ENCODE measurements at places on chromosomes 3 and 15.

- no peak for DNase-seq
Observed at GRCh38 chr3:38536671-38537070, 40.5 kb downstream of the EXOG start.

DNA sequence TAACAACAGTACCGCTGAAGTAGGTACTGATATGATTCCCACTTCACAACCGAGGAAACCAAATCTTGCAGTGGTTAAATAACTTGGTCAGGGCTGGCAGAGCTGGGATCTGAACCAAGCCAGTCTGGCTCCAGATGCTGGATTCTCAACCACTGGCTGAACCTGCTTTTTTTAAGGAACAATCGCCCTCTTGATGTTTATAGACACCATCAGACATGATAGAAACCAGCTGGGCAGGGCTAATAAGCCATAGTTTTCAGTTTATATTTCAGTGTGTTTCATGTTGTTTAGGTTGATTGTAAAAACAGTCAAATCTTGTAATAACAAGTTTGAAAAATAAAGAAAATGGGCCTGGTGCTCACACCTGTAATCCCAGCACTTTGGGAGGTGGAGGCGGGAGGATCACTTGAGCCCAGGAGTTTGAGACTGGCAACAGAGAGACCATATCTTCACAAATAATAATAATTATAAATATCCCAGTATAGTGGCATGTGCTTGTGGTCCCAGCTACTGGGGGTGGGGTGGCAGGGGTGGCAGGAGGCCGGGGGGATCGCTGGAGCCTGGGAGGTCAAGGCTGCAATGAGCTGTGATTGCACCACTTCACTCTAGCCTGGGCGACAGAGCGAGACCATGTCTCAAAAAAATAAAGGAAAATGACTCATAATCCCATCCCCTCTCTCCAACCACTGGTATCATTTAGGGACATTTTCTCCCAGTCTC, 36.7 kb downstream of the XYLB start:
- DNase-seq = no peak

- no peak for DNase-seq
Observed at GRCh38 chr3:66381626-66382025, 119.2 kb downstream of the LRIG1 start.

DNA sequence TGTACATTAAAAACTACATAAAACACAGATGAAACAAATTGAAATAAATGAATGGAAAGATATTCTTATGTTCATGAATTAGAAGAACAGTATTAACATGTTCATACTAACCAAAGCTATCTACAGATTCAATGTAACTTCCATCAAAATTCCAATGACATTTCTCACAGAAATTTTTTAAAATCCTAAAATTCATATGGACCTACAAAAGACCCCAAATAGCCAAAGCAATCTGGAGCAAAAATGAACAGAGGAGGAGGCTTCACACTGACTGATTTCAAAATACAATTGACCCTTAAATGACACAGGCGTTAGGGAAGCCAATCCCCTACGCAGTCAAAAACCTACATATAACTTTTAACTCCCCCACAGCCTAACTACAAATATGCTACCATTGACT, 39.4 kb downstream of the KPNA1 start:
- no peak for DNase-seq

GRCh38 chr3:152496716-152497115, 228.0 kb downstream of the MBNL1 start:
- no peak for DNase-seq
